ENCODE measurements at places on chromosomes 16 and 17.

- DNase-seq = no peak
These were observed 9.5 kb downstream of the TXNL4B start for GRCh38 chr16:72083778-72084404.

DNA sequence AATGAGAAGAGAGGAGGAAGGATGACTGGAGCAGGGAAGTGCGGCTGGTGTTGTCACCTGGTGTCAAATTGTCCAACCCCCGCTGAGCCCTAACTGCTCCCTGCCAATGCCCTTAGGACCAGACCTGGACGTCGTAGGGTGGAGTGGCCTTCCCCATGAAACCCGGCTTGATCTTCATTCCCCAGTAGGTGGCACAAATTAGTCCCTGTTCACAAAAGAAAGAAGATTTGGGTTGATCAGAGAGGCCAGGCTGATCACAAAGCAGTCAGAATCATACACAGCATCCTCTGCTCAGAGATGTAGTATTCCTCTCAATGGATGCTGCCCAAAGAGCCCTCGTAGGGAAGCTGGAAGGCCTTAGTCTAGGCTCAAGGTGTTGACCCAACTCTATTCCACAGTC, 60.2 kb downstream of the ACSM1 start:
- no peak for DNase-seq

DNA sequence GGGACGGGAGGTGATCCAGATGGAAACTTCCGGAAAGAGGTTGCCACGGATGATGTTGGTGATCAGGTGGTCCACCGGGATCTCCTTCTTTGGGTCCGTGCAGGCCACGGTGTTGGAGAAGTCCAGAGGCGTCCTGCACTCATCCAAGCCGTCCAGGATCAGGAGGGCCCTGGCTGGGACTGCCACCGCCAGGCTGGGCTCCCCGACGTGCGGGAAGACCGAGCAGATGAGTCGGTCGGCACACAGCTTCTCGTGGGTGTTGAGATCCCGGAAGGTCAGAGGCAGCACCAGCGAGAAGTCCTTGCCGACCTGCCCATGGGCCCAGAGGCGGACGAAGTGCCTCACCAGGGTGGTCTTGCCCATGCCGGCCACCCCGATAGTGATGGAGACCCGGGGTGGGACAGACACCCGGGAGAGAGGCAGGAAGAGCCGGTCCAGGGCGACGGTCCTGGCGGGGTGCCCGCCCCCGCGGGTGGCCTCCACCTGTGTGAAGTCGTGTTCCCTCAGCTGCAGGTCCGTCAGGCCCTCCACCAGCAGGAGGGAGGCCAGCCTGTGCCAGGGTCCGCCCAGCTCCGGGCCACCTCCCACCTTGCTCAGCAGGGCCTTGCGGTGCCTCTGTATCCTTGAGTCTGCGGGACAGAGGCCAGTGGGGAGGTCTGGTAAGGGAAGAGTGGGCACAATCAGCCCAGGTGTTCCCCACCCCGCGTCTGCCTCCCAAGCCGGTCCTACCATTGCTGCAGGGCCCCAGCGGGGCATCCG, 12.9 kb downstream of the NLRC3 start:
- DNase-seq = no peak

GRCh38 chr17:47276444-47276843, 22.8 kb downstream of the ITGB3 start:
- DNase-seq = no peak

DNA sequence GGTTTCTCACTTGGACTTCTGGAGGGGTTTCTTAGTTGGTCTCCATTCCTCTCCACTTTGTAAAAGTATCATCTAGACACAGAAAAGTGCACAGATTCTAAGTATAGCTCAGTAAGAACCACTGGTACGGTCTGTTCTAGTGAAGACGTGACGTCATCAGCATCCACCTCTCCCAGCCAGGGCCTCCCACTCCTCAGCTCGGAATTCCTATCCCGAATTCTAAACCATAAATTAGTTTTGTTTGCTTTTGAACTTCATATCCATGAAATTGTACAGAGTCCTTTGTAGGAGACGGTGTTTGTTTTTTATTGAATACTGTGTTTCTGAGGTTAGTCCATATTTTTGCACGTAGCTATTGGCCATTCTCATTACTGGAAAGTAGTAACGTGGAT, 25.5 kb downstream of the FOXK2 start:
- DNase-seq = no peak

DNA sequence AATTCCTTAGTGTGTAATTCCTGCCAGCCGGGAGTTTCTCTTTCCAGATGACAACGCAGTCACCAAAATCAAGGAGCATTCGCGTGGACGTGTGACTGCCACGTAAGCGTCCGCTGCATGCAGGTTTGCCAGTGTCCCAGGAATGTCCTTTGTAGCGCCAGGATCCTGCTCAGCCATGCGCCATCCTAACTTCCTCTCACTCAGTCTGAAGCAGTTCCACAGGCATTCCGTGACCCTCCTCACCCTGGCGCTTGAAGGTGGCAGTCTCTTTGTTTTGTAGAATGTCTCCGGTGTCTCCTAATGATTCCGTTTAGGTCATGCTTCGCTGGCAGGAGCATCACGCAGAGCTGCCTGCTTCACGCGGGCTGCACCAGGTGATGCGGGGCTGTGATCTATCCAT, 88.6 kb downstream of the RPTOR start:
- no peak for DNase-seq

DNA sequence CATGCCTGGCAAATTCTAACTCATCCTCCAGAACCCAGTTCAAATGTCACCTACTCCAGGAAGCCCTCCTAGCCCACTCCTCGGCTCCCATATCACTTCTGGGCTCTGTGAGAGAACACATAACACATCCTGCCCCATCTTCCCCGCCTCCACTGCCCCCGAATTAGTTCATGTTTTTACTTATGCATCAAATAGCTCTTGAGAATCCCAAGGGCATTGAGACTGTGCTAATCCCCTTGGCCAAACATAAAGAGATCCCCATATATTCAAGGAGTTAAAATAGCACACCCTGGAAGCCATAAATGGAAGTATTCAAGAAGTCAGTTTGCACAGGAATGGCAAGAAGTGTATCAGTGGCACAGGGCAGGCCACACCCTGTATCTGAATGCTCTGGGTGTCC, 2.0 kb upstream of the CREBBP start:
- DNase-seq = no peak

- DNase-seq = no peak
These were observed 53.8 kb downstream of the MYO18A start for GRCh38 chr17:29126268-29126930.

- no peak for DNase-seq
These were observed 45.2 kb downstream of the PIGL start for GRCh38 chr17:16262201-16262600.

DNA sequence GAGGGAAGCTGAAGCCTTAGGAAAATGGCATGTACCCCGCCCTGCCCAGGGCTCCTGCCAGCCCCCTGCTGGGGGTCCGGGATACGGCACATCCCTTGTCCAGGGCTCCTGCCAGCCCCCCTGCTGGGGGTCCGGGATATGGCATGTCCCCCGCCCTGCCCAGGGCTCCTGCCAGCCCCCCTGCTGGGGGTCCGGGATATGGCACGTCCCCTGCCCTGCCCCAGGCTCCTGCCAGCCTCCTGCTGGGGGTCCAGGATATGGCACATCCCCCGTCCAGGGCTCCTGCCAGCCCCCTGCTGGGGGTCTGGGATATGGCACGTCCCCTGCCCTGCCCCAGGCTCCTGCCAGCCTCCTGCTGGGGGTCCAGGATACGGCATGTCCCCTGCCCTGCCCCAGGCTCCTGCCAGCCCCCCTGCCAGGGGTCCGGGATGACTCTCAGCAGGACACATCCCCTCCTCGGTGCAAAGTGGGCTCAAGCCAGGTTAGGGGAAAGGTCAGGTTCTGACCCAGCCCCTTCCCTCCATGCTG, 43.2 kb downstream of the RPH3AL start:
- no peak for DNase-seq

DNA sequence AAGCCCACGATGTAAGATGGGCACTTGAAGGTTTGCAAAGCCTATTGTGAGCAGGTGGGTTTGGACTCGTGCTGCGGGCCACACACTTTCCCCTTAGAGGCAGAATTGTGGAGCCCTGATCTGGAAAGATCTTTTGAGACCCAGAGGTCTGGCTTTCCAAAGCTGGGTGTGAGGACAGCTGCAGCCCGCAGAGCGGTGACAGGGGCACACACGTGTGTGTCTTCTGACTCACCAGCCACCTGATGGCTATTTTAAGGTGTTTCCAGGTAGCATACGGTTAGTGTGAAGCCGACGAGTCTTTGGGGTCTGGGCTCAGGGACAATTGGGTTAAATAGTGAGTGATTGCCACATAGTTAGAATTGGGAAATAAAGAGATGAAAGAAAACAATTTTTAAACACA, 108.9 kb upstream of the GSE1 start:
- no peak for DNase-seq

DNA sequence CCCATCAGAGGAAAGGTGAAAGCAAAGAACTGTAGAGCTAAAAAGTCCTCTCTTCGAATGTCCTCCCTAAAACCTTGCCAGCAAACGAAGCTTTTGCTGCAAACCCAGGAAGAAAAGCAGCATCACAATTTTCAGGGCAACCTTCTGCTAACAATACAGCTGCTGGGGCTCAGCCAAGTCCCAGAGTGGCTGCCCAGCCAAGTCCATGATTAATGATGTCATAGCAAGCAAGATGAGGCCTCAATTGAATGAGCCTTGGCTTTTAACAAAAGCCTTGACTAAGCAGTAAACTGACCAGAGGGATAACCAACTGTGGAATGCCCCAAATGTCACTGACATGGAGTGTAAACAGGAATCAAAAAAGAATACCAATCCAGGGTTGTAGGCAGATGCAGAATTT, 342.7 kb downstream of the PMP22 start:
- DNase-seq = no peak

DNA sequence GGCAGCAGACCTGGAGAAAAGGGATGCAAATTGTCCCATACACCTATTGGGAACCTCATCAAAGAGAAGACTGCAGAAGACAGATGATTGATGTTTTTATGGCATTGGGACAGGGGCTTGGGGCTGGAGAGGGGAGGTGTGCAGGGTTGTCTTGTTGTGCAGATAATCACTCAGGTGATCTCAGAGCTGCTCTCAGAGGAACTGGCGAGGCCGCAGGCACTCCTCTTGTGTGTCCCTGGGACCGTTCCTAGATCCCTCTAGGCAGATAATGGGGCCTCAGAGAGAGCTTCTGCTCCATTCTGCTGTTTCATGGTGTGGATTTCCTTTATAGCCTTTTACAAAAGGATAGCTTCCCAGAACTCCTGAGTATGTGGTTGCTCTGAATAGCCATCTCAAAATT, 1.6 kb downstream of the RNF213 start:
- DNase-seq = no peak

DNA sequence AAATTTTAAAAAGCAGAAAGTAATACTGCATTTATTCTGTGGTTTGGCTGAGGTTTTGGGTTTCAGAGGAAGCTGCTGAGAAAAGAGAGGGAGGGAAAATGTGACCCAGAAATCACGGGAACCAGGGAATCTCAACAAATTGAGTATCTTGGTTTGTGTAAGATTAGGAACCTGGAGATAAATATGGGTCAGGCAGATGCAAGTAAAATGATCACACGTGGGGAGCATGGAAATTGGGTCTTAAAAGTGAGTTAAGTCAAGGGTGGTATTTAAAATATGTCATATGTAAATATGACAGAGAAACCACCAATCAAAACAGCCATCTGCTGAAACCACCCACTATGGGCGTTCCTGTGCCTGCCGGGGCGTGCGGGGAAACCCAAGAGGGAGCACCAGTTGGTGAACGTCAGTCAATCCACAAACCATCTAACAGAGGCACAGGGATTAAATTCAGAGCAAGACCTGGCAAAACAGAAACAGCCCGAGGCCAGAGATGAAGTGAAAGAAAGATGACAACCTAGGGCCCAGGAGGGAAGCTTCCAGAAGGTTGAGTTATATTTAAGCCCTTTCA, 33.4 kb downstream of the CDH13 start:
- no peak for DNase-seq

GRCh38 chr17:79633993-79634813, 23.4 kb upstream of the RBFOX3 start:
- no peak for DNase-seq

- DNase-seq = no peak
These were observed 3.5 kb downstream of the ZNF629 start for GRCh38 chr16:30783280-30784109.

DNA sequence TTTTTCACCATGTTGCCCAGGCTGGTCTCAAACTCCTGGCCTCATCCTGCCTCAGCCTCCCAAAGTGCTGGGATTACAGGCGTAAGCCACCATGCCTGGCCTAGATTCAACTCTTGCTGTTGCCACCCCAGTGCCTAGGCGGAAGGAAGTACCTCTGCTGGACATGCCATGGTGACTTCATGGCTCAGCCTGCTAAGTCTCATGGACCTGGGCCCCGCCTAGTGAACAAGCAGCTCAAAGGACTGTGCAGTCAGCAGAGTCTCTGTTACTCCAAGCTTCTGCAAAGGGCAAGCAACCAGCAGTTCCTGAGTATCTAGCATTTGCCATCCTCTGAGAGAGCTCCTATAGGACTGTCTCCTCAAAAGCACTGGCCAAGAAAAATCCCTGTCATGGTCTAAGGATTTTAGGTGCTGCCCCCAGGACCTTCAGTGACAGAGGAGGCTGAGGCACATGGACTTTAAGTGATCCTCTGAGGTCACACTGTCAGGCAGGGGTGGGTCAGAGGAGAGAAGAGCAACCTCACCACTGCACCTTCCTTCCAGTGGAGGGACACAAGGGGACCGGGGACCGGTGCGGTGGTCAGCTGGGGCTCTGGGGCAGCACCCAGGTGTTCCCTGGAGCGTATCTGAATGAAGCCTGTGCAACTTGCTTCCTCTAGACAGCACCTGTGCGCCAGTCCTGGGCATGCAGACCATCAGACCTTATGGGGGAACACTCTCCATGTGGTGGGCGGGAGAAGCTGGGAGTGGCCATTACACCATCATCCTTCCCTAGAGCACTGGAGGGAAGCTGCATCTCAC, 71.3 kb downstream of the IL21R start:
- DNase-seq = no peak

DNA sequence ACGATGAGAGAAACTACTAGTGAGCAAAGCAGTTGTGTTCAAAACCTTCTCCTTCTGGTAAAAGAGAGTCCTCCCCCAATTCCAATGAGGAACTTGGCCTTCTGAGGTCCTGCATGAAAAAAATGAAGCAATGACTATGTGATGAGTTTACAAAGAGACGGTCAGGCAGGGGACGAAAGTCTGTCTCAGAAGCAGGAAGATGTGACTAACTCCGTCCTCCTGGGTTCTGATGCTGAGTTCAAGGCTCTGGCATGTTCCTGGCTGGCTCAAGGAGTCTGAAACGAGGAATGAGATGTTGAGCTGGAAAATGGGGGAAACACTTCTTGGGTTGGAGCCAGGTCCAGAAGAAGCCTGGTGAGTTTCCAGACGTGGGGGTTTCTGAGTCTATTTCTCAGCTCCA, 129.6 kb downstream of the CPPED1 start:
- DNase-seq = no peak

DNA sequence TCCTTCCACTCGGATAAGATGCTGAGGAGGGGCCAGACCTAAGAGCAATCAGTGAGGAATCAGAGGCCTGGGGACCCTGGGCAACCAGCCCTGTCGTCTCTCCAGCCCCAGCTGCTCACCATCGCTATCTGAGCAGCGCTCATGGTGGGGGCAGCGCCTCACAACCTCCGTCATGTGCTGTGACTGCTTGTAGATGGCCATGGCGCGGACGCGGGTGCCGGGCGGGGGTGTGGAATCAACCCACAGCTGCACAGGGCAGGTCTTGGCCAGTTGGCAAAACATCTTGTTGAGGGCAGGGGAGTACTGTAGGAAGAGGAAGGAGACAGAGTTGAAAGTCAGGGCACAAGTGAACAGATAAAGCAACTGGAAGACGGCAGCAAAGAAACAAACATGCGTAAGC, 12.4 kb downstream of the TP53 start:
- no peak for DNase-seq

GRCh38 chr16:2364638-2365210, 24.2 kb upstream of the ABCA3 start:
- no peak for DNase-seq

GRCh38 chr17:35949401-35949800, 5.9 kb upstream of the LYZL6 start:
- DNase-seq = no peak

All from hypothalamus (tissue), 51 donors.